ENCODE measurements at places on chromosomes 4 and X.

GRCh38 chr4:104416725-104417356 is 77.9 kb downstream of the CXXC4 start:
- no peak for DNase-seq

DNA sequence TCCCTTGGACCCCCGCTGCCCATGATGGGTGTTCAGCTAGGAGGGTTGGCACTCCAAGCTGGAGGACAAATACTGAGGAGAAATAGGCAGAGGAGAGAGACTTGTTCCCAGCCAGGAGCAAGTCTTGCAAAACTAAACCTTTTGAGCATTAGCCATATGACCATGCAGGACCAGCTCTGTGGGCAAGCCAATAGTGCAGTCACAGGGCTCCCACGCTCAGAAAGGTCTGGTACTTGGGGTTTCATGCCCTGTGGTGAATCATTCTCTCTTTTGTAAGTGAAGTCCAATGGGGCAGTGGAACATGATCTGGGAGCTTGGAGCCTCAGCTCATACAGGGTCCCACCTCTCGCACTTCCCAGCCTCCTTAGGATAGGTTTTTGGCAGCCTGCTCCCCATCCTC is 300.9 kb downstream of the BCOR start:
- no peak for DNase-seq

DNA sequence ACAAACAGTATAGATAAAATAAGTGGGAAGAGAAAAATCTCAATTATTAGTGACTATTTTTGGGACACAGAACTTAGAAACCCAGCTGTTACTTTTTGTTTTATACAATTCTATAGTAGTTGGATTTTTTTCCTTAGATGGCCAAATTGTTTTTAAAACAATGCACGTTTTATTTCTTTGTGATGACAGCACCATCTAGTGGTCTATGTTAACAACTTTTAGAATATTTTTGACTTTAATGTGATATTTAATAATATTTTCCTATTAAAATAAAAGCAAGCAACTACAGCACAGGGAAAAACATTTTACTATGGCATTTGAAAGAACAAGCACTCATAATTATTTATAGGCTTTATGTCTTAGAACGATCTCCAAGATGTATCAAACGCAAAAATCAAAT is 5.6 kb upstream of the SMIM31 start:
- DNase-seq, result no peak

- no peak for DNase-seq
These were observed 629.1 kb upstream of the ATOH1 start for GRCh38 chr4:93199492-93199891.

- no peak for DNase-seq
These were observed 146.3 kb upstream of the RPS6KA3 start for GRCh38 chrX:20412871-20413486.

DNA sequence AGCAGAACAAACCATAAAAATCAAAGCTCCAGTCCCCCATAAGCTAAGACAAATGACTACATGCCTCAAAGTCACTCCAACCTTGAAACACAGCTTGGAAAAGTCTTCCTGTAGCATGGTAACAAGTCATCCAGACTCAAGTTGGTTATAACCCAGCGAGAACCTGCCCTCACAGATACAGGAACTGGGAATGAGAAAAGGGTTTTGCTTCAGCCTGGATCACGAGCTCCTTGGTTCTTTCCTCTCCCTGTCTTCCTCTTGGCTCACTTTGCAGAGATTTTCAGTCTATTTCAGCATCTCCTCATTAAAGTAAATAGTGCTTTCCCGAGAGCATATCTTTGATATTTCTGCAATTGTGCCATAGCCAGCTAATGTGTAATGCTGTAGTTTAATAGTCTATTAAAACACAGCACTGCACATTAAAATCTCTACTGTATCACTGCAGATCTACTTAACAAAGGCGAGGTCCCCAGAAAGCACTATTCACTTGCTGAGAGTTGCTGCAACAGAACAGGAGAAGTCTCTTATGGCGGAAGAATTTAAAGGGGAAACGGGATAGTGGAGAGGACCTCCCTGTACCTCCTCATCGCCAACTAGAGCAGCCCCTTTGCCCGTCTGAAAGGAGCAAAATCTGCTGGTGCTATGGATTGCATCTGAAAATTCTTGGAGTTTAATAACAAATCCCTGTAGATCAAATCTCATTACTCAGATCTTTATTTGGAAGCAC is 249.3 kb upstream of the GATB start:
- DNase-seq, result no peak

GRCh38 chr4:78518561-78518960 is 33.0 kb upstream of the ANXA3 start:
- DNase-seq, result no peak

GRCh38 chrX:117713411-117713810 is 403.2 kb downstream of the KLHL13 start:
- no peak for DNase-seq

GRCh38 chr4:38368613-38369012 is 295.4 kb upstream of the KLF3 start:
- no peak for DNase-seq

DNA sequence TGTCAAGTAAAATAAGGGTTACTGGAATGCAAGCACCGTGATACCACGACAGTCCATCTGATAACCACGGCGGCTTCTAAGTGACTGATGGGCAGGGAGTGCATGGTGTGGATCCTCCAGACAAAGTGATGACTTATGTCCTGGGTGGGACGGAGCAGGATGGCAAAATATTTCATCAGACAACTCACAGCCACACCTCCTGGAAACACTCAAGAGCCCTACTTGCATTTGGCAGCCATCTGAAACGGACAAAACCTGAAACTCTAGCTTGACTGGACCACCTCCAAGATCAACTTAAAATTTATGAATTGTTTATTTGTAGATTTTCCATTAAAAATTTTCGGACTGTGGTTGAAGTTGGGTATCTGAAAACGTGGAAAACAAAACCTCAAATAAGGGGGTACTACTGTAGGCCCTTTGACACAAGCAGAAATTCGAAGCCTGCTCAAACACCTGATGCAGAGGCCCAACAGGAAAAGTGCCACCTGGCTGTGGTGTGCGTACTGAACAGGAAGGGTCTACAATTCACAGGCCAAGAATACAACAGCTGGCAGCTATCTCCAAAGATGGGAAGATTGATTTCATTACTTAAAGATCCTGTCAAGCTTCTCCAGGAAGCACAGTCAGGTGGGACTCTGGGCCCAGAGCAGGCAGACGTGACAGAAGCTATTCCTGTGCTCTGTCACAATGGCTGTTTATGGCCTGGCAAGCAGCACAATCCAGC is 26.0 kb downstream of the LRIT3 start:
- DNase-seq, result no peak

DNA sequence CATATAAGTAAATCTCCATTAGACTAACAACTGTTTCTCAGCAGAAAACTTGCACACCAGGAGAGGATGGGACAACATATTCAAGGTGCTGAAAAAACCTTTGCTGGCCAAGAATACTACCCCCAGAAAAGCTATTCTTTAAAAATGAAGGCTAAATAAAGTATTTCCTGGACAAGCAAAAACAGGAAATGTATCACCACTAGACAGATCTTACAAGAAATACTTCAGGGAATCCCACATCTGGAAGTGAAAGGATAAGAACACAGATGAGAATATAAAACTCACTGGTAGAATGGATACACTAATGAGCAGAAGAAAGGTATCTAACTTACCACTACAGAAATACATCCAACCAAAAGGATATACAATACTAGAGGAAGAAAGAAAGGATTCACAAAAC is 27.0 kb upstream of the ADH1C start:
- no peak for DNase-seq

DNA sequence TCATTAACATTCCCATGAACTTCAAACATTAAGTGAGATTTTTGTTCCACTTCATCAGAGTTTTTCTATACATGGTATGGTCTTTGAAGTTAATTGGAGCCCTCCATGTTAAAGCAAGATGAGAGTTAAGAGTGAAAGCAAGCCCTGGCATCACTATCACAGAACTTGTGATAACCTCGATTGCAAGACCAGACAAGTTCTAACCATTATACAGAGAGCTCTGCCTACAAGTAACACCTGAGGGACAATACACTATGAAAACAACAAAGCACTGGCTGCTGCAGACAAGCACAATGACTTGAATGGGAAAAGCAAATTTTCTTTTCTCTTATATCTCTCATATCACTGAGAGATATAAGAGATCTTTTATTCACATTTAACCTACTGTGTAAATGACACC is 126.6 kb upstream of the GYPA start:
- DNase-seq, result no peak

DNA sequence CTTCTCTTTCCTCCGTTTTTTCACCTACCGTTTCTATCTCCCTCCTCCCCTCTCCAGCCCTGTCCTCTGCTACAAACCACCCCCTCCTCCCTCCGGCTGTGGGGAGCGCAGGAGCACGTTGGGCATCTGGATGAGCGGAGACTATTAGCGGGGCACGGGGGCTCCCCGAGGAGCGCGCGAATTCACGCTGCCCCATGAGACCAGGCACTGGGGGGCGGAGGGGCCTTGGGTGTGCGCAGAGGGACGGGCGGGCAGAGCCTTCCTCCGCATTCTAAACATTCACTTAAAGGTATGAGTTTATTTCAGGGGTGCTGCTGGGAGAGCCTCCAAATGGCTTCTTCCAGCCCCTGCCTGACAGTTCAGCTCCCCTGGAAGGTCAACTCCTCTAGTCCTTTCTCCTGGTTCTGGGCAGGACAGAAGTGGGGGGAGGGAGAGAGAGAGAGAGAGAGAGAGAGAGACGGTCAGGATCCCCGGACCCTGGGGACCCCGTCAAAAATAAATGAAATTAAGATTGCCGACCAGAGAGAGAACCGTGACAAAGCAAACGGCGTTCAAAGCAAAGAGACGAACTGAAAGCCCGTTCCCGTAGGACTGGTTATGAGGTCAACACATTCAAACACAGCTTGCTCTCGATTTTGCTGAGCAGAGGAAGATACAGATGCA is 5.0 kb downstream of the SHOX start:
- DNase-seq, result no peak

GRCh38 chr4:103097112-103097511 is 2.5 kb downstream of the BDH2 start:
- DNase-seq, result no peak

- no peak for DNase-seq
These were observed 144.9 kb downstream of the POLA1 start for GRCh38 chrX:24838629-24839028.

- DNase-seq, result no peak
These were observed 155.5 kb downstream of the DHX15 start for GRCh38 chr4:24428850-24429249.

GRCh38 chrX:81957900-81958545 is 756.1 kb downstream of the SH3BGRL start:
- no peak for DNase-seq

GRCh38 chr4:38860788-38861424 is 4.3 kb upstream of the TLR6 start:
- DNase-seq, result no peak

DNA sequence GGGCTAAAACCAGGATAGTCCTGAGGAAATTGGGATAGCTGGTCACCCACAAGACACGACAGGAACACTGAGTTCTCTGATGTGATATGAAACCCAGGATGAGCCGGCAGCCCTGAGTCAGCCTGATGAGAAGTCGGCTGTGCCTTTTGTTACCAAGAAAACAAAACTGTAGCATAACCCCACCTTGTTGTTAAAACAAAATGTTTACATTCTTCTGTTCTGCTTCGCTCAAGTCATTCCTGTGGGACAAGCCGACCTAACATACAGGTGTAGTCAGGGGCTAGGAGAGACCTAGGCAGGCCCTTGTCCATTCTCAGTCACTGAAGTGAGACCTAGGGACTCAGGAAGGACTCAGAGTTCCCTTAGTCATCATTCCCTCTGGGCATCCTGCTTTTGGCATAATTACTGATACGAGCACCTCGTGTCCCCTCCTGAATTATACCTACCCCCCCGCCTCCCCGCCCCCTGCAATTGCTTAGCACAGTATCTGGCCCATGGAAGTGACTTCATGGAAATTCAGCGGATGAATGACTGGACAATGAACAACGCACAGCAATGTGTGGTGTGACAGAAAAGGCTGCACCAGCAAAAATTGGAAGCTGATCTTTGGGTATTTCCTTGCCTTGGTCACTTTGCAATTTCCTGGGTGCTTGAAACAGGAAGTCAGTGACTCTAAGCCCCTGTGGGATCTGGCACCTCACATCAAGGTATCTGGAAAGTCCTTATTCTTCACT is 31.9 kb upstream of the TLR2 start:
- no peak for DNase-seq

DNA sequence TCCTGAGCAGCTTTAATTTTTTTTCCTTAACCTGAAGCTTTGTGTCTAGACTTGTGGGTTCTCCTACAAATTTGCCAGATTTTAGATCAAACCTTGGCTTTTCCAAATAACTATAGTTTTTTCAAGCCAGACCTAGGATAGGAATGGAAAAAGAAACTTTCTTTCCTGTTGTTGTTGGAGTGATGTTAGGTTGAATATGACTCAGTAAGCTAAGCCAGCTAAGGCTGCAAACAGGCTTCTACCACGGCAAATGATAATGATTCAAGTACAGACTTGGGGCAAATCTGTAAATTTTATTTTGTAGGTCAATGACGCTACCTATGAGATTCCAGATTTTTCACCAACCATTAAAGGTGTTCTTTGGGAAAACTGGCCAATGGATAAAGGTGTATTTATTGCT is 45.6 kb downstream of the WDR19 start:
- DNase-seq, result no peak

Measured in occipital lobe (tissue), 3 donors.